ENCODE measurements at places on chromosomes 7 and 10.

DNA sequence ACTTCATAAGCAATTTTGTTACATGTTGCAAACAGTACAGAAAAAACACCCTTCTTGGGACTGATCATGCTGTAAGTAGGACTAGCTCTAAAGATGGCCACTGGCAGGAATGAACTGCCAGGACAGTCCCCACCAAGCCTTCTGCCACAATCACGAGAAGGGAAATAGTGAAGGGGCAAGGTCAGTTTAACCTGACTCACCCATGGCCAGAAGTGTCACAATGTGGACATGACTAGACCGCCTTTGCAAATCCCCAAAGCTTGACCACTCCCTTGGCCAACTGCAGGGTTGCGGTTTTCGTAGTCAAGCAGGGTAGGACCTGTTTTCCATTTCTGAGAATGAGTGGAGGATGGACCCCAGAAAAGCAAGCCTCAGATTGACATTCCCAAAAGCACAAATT, 19.4 kb upstream of the FRAT2 start:
- no peak for DNase-seq

DNA sequence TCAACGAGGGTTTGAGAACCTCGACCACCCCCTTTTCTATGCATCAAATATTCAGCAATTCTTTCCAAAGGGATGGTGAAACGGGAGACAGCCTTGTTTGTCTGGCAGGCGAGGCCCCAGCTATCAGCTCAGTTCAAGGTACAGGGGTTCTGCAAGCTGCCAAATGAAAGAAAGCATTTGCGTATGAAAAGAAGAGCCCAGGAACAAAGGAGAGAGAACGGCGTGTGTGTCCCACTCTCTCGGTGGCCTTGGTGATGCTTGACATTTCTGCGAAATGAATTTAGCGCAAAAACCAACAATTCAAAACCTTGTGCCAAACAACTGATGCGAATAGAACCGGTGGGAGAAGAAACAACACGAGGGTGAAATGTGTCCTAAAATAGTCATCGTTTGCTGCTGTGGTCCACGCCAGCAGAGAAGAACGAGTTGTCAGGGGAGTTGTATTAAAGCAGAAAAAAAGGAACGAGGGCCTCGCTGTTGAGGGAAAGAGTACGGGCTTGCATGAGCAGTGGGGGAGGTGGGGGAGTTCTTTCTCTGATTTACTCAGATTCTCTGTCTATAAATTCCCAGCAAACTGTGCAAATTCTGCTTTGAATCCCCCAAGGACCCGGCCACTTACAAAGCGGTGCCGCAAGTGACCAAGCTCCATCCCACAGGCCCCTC, 97.7 kb downstream of the TMEM130 start:
- DNase-seq, result no peak

- no peak for DNase-seq
Observed at GRCh38 chr7:75048435-75049379, 24.9 kb downstream of the RCC1L start.

GRCh38 chr7:4245866-4246470, 436.1 kb upstream of the FOXK1 start:
- no peak for DNase-seq

DNA sequence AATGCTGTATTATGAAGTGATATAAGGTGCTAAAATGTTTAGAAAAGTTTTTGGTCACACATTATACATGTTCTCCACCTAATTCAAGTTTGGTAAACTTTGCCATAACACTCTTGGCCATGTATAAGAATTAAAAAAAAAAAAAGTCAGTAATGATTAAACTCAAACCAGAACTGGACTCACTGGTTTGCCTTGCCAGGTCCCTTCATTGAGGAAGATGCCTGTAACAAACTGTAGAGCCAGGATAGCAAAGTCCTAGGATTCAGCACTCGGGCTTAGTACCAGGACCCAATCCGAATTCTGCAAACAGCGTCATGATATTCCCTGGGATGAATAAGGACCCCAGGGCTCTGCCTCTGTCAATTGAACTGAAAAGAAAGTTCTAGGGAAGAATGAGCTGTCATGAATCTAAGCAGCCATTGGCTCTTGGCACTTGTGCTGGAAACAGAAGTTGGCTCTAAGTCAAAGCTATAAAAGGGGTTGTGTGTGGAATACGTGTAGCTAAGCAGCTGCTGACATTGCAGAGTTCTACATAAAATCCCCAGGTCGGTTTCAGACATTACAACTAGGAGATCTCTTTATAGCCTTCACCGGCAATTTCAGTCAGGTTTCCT, 216.9 kb downstream of the C7orf25 start:
- DNase-seq, result no peak

DNA sequence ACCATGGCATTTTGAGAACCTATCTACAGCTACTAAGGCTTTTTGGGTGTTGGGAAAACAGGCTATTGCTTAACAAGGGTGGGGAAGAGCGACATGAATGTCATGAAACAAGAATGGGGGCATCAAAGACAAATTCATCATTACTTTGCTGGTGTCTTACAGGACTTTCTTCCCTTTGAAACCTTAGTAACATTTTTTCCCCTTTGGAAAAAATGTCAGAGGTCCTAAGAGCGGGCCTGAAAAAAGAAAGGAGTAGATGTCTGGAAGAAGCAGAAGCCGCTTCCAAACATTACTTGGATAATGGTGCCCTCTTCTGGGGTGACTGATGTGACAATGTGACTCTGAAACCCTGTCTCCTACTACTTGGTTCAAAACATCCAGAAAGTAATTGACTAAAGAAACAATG, 3.8 kb upstream of the DDX50 start:
- DNase-seq, result peak; percentile 16

DNA sequence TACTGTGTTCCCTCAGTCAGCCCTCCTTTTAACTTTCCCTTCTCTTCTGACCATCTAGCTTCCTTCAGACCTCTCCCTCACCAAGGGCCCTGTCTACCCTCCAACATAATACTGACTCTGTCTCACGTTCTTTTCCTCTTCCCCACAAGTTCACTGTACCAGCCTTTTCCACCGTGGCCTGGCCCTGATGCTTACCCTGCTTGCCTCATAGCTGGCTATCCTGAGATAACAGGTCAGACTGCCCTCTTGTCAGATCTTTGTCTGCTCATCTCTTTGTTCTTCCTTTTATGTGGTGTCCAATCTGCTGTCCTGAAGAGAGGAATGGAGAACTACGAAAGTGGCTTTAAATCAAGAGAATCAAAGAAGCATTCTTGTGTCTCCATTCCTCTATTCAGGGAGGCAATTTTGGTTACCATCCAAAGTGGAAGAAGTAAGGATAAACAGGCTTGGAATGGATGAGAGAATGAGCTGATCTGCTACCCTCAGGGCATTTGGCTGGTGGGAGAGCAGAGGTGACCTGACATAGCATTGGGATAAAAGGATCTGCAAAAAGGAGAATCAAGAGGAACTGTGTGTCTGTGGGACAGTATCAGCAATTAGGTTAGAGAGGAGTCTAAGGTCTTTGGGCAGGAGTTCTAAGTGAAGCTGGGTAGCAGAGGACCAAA, 8.1 kb downstream of the BTAF1 start:
- no peak for DNase-seq

- DNase-seq, result no peak
Observed at GRCh38 chr10:106395041-106395749, 769.3 kb downstream of the SORCS1 start.

GRCh38 chr7:23532490-23533237, 883 bp upstream of the TRA2A start:
- DNase-seq, result no peak

GRCh38 chr10:128070161-128070560, 56.1 kb downstream of the MKI67 start:
- DNase-seq, result no peak

- no peak for DNase-seq
Observed at GRCh38 chr7:148238761-148239325, 351.7 kb upstream of the C7orf33 start.

DNA sequence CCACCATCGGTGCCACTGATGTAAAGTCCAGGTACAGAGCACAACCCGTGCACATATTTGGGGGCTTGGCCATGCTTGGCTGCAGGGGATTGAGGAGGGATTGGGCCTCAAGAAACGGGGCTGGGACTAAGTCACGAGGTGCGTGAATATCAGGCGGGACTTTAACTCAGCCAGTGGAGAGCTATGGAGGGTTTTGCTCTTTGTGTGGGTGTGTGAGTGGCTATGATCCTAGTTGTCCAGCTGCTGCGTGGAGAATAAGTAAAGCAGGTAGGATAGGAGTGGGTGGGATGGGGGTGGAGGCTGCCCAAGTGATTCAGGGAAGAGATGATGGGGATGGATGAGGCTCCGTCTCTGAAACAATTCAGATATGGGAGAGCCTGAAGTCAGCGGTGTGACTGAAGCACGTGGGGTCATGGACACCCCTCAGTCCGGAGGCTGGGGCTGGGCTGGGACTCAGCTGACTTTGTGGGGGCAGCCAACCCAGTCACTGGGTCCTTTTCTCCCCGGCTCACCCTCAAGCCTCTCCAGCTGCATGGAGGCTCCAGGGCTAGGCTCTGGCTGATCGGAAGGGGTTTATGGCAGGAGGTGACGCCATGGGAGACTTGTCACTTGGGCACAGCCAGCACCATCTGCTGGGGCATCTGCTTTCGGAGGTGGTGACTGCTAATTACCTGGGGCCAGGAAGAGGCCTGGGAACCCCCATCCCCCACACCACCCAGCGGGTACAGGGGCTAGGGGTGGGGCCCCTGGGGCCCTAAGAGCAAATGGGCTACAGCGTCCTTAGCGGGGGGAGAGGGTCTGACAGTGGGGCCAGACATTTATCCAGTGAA, 1.7 kb upstream of the LFNG start:
- DNase-seq, result no peak

- DNase-seq, result peak; percentile 71
Observed at GRCh38 chr7:92833766-92834506, 2.4 kb downstream of the CDK6 start.

- DNase-seq, result no peak
Observed at GRCh38 chr7:130942211-130942964, 208.4 kb upstream of the KLF14 start.

DNA sequence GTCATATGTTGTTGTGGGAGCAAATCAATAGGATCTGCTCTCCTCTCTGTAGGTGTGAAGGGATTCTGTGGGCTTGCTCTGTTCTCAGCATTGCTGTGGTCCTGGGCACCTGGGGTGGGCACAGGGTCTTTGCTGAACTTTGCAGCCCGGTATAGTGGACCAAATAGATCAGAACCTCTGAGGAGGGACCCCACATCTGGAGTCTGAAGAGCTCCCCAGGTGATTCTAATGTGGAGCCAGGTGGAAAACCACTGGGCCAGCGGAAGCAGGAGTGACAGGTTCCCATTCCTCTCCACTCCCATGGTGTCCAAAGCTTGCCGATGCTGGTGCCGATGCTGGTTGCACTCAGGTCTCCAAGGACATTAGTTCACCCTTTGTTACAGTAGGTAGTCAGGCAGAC, 257.2 kb downstream of the GLRX3 start:
- no peak for DNase-seq

DNA sequence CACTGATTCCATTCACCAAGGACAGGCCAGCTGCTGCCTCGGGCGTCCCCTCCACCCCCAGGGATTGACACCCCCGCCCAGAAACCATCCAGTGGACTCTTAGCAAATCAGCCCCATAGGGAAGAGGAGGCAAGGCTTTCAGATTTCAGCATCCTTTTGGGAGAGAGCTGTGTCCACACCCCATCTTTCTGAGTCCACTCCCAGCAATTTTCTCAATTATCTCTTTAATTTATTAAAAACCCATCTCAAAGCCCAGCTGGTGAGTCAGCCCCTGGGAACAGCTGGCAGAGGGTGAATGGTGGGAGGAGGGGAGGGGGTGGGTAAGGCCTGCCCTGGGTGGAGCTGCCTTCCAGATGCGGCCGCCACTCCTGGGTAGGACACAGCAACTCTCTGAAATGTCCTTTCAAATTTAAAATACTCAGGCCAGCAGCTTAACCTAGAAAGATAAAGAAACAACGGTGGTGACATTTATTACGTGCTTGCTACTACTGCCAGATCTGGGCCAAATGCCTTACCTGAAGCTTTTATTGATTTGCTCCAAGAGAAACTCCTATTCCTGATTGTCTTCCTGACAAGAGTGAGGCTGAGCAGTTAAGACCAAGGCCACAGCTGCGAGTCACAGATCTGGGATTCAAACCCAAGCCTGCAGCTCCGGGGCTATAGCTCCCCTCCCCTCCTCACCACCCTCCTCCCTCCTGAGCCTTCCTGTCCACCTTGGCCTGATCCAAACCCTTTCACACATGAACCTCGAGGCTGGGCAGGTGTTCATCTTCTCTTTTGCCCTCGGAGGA, 120.4 kb downstream of the RGS10 start:
- no peak for DNase-seq

- no peak for DNase-seq
Observed at GRCh38 chr7:42222891-42223290, 14.1 kb downstream of the GLI3 start.

- DNase-seq, result no peak
Observed at GRCh38 chr7:147304376-147304775, 1187.8 kb downstream of the CNTNAP2 start.

- no peak for DNase-seq
Observed at GRCh38 chr10:117472872-117473271, 69.7 kb upstream of the EMX2 start.

- no peak for DNase-seq
Observed at GRCh38 chr10:103086261-103086660, 106.8 kb downstream of the NT5C2 start.

DNA sequence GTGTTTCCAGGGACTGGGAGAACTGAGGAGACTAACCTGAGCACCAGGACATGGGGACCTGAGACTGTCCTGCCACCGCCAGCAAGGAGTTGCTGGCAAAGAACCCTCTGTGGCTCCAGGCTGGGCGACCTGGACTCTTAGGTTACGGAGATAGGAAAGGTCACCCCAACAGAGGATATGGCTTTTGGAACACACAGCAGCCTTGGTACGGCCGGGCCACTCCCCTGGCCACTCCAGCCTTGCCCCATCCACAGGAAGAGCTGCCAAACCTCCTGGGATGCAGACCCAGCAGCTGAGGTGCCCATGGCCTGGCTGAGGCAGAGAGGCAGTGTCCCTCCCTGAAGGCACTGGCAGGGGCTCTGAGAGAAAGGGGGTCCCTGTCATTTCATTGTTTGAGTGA, 137.8 kb downstream of the OAT start:
- no peak for DNase-seq

- no peak for DNase-seq
Observed at GRCh38 chr10:99435986-99436638, 5.7 kb upstream of the GOT1 start.

- no peak for DNase-seq
Observed at GRCh38 chr10:72375585-72375984, 20.9 kb upstream of the DNAJB12 start.

DNA sequence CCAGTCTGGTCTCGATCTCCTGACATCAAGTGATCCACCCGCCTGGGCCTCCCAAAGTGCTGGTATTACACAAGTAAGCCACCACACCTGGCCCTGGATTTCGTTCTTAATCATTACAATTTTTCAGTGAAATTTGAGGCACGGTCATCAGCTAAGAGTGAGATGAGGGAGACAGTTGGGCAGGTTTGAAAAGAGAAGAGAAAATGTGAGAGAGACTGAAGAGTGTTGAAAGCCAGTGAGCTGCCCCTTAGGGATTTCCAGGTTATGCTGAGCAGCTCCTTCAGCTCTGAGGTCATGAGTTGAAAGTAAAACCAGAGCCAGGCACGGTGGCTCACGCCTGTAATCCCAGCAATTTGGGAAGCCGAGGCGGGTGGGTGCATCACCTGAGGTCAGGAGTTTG, 5.9 kb upstream of the UPF2 start:
- DNase-seq, result no peak

GRCh38 chr7:148670807-148671206, 27.9 kb upstream of the CUL1 start:
- no peak for DNase-seq

GRCh38 chr10:69213591-69214311, 6.4 kb upstream of the HKDC1 start:
- no peak for DNase-seq

All from stimulated activated CD4-positive, alpha-beta T cell treated with anti-CD3 and anti-CD28 coated beads, Interleukin-1b, Interleukin-23, amount 100 ng/mL, for 24 hours (primary cell).